RPMI8226 (cell line): ENCODE measurements at places on chromosomes 12 and 14.

- DNase-seq: no peak
Measured at GRCh38 chr12:40734276-40734675, 42.0 kb downstream of the CNTN1 start.

- DNase-seq: no peak
Measured at GRCh38 chr12:49797449-49797776, 30.8 kb downstream of the NCKAP5L start.

DNA sequence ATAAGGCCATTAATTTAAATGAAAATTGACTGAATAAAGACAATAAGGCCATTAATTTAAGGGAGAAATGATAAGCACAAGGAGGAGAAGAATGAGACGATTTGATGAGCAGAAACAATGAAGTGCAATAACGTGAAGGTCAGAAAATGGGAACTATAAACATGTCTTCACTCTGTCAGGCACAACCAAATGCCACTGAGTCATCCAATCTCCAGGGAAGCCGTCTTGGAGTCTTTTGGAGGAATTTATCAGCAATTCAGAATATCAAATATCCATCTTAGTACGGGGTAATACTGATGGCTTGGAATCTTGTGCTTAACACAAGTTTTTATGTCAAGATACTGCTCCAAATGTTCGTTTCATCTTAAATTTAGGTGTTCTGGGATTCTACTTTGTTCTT is 159.9 kb downstream of the CAPZA3 start:
- no peak for DNase-seq

GRCh38 chr12:108457006-108457733 is 57.9 kb upstream of the FICD start:
- peak; percentile 70 for DNase-seq
